ENCODE measurements at places on chromosomes 5 and 9. TPM values are rescaled to one million over a fixed set of nuclear protein-coding genes. Genes with fewer than 3 reads are reported as not detected.

ANKRD55 gene
- not detected for total RNA-seq

GMCL2 gene
- total RNA-seq = not detected

DOK3 gene
- total RNA-seq = 6.9 TPM

VCAN gene
- total RNA-seq = 106 TPM

TMEM215 gene
- total RNA-seq = 0.27 TPM

SAPCD2 gene
- 21.9 TPM for total RNA-seq

PAPPA gene
- total RNA-seq = 11.0 TPM

C9orf152 gene
- 0.48 TPM for total RNA-seq

CCL27 gene
- 0.43 TPM for total RNA-seq

ANGPTL2 gene
- 20.6 TPM for total RNA-seq

ARHGEF37 gene
- total RNA-seq = 7.1 TPM

DND1 gene
- 2.6 TPM for total RNA-seq

EFNA5 gene
- 65.0 TPM for total RNA-seq

LPAR1 gene
- 15.3 TPM for total RNA-seq

RABEPK gene
- 19.0 TPM for total RNA-seq

SH2D3C gene
- total RNA-seq = 1.6 TPM

SHISAL2B gene
- 0.63 TPM for total RNA-seq

CRHBP gene
- total RNA-seq = 0.14 TPM

ROR2 gene
- 7.4 TPM for total RNA-seq

NRG2 gene
- 1.4 TPM for total RNA-seq

C9orf43 gene
- 0.88 TPM for total RNA-seq

TAS2R1 gene
- not detected for total RNA-seq

C9orf153 gene
- not detected for total RNA-seq

ORM2 gene
- not detected for total RNA-seq

SLIT3 gene
- 56.6 TPM for total RNA-seq

GDNF gene
- total RNA-seq = 0.98 TPM

GBGT1 gene
- 54.9 TPM for total RNA-seq

ACOT12 gene
- 0.74 TPM for total RNA-seq

All from type B pancreatic cell (in vitro differentiated cells).